Fibroblast of skin of left quadriceps (primary cell): ENCODE measurements at places on chromosomes 1 and 21.
A peak's percentile ranks its signal among the peaks of the same experiment; 100 is the strongest.

- DNase-seq: no peak
Measured at GRCh38 chr1:212287261-212287895, 2.2 kb downstream of the PPP2R5A start.

DNA sequence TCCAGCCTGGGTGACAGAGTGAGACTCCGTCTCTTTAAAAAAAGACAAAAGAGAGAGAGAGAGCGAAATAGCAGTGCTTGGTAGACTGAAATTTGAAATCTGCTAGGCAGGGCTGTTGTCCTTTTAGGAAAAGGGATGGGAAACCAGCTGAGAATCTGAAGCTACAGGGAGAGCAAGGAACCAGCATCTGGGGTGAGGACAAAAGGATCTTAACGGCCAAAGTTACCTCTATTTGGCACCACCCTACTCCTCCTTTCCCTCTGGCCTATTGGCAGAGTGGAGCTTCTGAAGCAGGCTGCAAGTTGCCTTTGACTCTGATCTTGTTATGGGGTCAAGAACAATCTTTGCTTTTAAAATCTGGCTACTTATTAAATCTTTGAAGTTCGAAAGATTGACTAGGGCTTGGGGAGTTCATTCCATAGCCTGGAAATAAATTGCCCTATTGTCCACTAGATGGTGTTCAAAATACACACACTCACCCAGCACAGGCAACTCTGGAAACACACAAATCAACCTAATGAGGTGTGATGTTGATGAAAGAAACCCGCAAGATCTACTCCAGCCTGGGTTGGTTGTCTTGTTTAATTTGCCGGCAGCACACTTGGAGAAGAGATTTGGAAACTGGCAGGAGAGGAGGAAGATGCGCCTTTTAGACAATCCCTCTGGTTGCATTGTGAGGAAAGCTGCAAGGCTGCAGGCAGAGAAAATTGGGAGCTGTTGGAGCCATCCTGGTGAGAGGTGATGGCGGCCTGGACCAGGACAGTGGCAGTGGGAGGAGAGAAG lies 16.5 kb upstream of the PARP1 start:
- DNase-seq: no peak

- DNase-seq: no peak
Measured at GRCh38 chr1:3495776-3496745, 41.6 kb downstream of the ARHGEF16 start.

DNA sequence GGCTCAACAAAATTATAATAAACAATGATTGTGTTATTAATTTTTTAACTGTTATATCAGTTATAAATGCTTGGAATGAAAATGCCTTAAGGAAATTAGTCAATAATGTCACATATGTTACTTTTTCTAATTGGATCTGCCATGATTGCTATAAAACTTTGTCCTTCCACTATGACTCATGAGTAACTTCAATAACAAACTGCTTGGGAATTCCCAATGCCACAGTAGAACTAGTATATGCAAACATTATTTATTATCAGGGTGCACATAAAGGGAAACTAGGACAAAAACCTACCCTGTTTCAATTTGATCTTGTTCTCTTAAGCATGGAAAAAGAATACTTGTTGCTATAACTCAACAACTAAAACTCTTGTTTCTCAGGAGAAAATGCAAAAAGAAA lies 59.1 kb upstream of the PDC start:
- no peak for DNase-seq

- no peak for DNase-seq
Measured at GRCh38 chr1:45499415-45499769, 481 bp downstream of the CCDC163 start.

DNA sequence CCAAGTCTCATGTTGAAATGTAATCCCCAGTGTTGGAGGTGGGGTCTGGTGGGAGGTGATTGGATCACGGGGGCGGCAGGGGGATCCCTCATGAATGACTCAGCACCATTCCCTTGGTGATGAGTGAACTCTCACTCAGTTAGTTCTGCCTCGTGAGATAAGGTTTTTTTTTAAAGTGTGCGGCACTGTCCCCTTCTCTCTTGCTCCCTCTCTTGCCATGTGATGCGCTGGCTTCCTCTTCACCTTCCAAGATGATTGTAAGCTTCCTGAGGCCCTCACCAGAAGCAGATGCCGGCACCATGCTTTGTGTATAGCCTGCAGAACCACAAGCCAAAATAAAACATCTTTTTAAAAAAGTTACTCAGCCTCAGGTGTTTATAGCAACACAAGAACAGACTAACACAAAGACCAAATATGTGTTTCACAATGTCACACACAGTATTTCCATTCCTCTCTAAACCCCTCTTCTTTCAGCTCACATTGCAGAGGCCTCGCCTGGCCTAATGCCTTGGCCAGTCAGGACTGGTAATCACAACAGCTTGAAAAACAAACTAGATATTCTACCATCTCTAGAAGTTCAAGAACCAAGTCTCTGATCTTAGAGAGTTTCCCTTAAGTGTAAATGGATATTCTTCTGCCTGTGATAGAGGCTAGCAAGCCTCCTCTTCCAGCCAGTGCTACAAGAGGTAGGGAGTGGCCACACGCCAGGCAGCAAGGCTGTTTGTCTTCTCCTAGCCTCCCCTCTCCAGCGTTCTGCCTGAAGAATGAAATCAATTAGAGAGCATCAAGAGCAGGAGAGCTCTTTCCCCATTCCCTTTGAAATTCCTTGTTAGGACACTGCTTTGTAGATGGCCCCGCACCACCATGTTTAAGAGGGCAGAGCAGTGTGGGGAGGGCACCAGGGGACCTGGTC lies 19.6 kb upstream of the RAP1A start:
- no peak for DNase-seq

- DNase-seq: no peak
Measured at GRCh38 chr21:21468003-21468402, 469.8 kb downstream of the NCAM2 start.

DNA sequence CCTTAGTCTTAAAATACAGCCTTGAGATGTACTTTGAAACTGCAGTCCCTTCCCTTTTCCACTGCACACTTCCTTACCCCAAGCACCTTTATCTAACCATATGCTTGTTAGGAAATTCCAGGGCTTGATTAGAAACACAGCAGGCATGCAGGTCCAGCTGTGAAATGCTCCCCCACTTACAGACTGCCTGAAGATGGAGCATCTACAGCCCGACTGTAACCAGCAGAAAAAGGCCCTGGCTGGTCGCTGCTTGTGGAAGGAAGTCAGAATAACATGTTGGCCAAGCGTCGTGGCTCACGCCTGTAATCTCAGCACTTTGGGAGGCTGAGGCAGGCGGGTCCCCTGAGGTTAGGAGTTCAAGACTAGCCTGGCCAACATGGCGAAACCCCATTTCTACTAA lies 37.2 kb downstream of the VN1R5 start:
- DNase-seq: peak; percentile 9

DNA sequence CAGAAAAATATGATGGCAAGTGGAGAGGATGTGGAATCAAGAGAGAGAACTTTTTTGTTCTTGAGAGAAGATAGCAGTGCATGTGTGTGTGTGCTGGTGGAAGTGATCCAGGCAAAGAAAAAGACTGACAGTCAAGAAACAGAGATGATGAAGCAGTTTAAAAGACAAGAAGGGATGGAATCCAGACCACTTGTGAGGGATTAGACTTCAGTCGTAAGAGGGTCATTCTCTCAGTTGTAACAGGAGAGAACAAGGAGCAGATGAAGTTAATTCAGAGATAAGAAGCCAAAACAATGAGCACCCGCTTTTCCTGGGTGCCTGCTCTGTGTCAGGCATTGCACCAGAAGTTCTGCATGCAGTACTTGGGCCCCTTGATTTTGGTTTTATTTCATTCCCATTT lies 76.6 kb downstream of the RNF220 start:
- DNase-seq: no peak

DNA sequence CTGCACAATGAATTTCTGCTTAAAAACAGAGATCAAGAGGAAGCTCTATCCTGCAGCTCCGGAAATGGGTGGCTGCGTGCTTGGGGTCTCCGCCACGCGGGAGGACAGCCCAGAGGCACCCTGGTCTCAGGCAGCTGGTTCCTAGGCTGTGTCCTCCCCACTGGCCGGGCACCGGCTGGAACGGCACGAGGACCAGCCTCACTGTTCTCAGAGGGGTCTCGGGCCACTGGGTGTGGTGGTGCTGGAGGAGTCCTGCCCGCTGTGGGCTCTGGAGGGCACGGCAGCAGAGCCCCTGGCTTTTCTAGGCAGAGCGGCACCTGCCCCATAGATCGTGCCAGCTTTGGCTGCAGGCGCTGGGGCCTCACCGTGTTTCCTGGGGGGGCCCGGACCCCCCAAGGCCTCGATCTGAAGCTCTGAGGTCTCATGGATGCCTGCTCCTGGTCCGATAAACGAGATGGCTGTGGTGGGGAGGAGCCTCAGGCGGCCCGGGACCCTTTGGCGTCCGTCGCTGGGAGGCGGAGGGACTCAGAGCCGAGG lies 8.2 kb upstream of the RNF223 start:
- no peak for DNase-seq

DNA sequence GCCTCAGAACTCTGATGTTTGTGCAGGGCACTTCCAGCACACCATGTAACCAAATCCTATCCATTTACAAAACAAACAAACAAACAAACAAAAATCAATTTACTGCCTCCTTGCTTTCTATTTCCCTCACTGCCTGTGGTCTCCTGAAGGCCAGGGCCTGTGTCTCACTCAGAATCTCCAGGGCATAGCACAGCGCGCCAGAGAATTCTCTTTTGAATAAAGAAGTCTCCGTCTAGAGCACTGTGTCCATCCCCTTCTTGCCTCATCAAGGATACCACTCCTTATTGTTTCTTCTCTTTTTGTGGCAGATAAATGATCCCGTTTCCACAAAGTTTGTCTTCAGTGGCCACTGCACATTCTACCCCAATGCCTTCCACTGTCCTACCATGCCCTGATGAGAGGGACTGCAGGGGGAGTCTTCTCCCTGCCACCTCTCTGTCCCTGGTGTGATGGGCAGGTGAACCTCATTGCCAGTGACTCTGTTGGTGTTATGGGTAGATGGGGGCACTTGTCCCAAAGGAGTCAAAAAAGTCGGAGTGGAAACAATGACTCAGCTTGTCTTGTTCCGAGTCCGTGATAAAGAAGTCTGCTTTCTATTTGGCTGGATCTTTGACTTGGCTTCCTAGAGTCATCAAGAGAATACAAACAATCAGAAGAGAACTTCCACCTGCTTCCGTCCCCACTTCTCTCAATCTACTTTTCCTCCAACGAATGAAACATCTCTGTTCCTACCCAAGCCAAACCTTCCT lies 30.0 kb downstream of the XCL2 start:
- no peak for DNase-seq

DNA sequence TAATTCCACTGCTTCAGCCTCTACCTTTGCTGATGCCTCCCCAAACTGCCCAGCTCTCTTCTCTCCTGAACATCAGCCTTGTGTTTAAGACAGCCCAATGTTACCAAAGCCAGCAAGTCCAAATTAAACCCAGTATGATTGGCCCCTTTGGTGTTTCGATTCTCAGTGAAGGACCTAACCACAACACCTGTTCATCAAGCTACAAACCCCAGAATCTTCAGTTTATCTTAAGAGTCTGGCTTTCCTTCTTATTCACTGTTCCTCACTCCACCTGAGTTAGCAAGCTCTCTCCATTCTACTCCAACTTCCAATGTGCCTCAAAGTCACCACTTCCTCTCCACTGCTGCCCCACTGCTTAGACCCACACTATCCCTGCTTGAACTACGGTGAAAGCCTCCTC lies 25.5 kb upstream of the ITPKB start:
- no peak for DNase-seq

GRCh38 chr1:110533230-110533629 lies 14.3 kb upstream of the KCNA10 start:
- no peak for DNase-seq

DNA sequence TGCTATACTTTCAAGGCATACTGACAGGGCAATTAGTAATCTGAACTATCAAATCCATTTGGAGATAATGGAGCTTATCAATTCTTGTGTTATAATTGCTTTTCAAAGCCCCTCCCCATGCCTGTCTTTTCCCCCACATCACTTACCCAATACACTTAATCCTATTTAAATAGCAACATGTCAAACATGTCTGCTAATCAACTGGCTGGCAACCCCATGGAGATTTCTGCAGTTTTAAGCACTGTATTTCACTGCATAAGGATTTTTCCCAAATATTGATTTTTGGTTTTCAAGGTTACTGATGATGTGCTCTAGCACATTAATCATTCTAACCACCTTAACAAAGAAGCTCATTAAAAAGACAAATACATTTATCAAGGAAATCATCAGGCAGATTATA lies 800.3 kb downstream of the PLA2G4A start:
- no peak for DNase-seq

DNA sequence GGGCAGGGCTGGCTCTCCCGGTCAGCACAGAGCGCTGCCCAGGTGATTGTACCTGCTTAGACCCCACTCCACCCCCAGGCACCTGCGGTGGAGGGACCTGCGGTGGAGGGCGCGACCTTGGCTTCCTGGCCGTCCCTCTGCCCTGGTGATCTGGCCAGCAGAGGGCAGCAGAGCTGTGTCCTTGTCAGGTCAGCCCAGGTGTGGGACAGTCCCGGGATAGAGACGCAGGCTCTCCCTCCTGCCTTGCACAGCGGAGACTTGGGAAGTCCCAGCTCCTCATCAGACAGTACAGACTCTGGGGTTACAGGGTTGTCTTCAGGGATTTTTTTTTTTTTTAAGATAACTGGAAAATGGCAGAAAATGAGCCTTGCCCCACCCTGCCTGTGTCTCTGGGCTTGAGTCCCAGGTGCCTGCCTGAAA lies 10.0 kb downstream of the SLX9 start:
- no peak for DNase-seq

DNA sequence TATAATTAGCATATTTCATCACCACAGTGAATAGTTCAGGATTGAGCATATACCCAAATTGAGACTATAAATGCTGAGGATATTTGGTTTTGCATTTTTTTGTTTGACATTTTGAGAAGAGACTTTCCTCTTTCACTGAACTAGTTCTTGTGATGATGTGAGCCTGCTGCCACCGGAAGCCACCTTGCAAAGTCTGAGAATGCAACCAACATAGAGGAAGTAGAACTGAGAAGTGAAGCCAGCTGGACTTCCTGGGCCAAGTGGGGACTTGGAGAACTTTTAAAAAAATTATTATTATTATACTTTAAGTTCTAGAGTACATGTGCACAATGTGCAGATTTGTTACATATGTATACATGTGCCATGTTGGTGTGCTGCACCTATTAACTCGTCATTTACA lies 102.3 kb downstream of the RPE65 start:
- DNase-seq: no peak

- no peak for DNase-seq
Measured at GRCh38 chr21:39152271-39152670, 31.0 kb downstream of the PSMG1 start.

DNA sequence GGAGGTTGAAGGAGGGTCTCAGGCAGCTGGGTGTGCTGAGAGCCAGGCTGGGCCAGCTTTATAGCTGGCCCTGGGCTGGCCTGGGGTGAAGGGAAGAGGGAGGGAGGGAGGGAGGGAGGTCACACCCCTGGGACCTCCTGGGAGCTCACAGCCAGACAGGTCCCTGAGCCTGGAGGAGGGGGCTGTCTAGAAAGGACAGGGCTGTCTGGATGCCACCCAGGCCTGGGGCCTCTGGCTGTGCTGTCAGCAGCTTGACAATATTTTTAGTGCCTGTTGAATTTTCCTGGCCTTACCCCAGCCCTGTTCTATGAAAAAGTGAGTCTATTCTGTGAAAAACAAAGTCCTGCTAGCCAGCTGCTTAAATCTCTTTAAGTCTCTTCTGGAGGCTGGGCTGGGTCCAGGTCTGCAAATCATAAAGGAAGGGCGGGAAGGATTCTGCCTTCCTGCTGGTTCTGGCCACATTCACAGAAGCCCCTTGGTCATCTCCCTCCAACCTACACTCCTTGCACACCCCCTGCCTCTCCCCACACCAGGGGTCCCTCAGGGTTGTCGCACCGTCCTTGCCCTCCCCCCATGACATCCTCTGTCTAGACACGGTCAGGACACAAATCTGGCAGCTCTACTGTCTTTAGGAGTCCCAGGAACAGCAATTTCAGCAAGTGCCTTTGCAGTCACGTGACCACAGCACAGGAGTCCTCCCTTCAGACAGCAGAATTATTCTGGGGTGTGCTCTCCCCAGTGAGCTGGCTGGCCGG lies at the start of gene LEFTY2:
LEFTY2 (minus strand) TSS at position 34 of the 755 bp plus-strand sequence. CDS start 80 bp downstream, outside the sequence.
- no peak for DNase-seq
